ENCODE measurements at places on chromosomes 5 and 9.
A peak's percentile ranks its signal among the peaks of the same experiment; 100 is the strongest.

DNA sequence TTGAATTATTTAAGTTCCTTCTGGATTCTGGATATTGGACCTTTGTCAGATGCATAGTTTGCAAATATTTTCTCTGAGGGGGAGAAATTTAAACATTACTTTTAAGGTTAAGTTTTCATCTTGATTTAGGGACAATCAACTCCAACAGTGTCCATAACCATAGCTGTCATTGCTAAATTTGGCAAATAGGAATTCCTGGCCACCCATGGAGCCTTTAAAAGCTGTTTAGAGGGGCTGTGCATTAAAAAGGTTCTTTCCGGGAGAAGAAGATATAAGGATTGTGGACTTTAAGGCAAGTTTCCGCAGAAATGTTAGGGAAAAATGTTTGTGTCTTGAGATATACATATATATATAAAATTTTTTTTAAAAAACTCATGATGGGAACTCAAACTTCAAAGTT is 339.7 kb downstream of the ADAMTS6 start:
- no peak for DNase-seq

- no peak for DNase-seq
These were observed 70.6 kb downstream of the LMX1B start for GRCh38 chr9:126684345-126684744.

GRCh38 chr5:16559702-16560101 is 57.1 kb downstream of the RETREG1 start:
- DNase-seq, result no peak

DNA sequence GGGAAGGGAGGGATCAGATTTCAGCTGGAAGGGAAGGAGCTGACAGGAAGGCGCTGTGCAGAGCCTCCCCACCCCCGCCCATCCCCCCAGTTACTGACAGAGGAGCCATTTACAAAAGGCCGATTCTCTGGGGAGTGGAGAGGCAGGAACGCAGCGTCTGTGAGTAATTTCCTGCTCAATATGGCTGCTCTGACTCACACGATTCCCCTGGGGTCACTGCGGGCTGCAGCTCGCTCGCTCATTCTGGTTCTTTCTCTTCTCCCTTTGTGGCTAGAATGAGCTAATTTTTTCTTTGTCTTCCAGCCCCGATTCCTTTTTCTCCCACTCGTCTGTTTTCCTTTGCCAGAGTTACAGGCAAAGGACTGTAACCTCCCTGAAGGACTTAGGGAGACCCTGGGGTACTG is 28.8 kb downstream of the PTPA start:
- DNase-seq, result peak; percentile 85
